ENCODE measurements at places on chromosomes 6 and 20.

GRCh38 chr20:53444401-53445149 lies 149.1 kb downstream of the ZNF217 start:
- DNase-seq, result no peak

DNA sequence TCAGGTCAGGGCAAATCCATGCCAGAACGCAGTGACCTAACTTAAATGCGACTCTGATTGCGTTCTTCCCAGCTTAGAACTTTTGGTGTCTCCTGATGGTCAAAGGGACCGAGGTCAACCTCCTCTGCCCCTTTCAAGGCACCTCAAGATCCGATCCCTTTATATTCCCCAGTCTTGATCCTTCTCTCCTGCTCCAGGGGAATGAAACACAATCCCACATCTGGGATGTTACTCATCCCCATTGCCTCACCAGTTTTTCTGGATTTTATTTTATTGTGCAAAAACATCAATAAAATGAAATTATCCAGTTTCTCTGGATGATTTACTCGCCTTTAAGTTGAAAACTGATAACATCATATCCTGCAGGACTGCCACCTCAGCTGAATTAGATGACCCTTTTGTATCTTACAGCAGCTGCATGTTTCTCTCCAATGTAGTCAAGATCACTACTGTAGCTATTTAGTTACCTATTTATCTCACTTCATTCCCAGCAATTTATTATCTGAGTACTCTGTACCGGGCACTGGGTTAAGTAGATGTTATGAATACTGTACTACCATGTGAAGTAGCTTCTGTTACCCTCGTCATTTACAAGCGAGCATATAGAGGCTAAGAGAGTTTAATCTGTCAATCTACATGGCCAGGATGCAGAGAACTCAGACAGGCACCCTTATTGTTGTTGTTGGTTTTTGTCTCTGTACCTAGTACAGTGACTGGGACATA lies 44.0 kb downstream of the IRAK1BP1 start:
- DNase-seq, result no peak

DNA sequence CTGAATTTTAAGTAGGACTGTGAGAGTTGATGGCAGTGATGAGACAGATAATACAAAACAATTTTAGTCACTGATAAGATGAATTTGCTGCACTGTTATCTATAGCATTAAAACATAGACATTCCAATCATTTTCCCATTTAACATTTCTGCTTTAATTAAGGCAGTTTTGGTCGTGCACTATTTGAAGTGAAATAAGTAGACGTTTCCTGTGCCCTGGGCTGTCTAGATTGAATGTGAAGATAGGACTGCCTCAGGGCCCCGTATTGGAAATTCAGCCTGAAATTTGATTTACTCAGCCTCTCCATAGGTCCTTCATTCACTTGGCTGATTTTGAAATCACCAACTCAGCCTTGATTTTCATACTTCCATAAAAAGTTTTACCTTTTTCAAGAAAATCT lies 48.3 kb downstream of the ARID1B start:
- DNase-seq, result no peak

- DNase-seq, result no peak
These were observed 250.9 kb upstream of the RREB1 start for GRCh38 chr6:6856538-6857523.

Measured in activated T-helper 1 cell treated with anti-CD3 and anti-CD28 coated beads, Interleukin-2, amount 50 U/mL, for 16 hours (primary cell).